ENCODE measurements at places on chromosomes 6 and 20. TPM values are rescaled to one million over a fixed set of nuclear protein-coding genes. Genes with fewer than 3 reads are reported as not detected.

The PGC gene
- total RNA-seq: not detected

The C6orf163 gene
- 1.3 TPM for total RNA-seq

The AHI1 gene
- 7.4 TPM for total RNA-seq

The OPN5 gene
- not detected for total RNA-seq

The BEND6 gene
- total RNA-seq: 0.59 TPM

The CYP39A1 gene
- total RNA-seq: 0.56 TPM

The RIPOR3 gene
- total RNA-seq: not detected

The PROCR gene
- 45.2 TPM for total RNA-seq

The MCHR2 gene
- total RNA-seq: 0.16 TPM

The SPDEF gene
- total RNA-seq: not detected

- no peak for DNase-seq
These were observed 60.3 kb downstream of the FOXC1 start for GRCh38 chr6:1669996-1670395.

DNA sequence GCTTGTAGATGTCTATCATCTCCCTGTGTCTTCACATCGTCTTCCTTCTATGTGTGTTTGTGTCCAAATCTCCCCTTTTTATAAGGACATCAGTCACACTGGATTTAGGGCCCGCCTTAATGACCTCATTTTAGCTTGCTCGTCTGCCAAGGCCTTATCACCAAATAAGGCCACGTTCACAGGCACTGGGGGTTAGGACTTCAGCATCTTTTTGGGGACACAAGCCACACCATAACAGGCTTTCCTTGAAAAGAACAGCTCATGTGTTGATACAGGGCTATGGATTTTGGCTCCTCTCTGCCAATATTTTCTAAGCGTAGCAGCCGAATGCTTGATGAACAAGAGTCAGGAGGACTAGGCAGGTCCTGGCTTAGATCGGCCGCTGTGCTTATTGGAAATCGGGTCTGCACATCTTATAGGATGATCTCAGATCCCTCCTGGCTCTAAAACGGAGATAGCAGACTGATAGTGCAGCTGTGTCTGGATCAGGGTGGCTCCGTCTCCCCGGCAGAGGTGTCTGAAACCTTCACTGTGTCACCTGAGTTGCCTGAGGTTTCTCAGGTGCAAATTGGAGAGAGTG, 16.2 kb upstream of the TMEM181 start:
- no peak for DNase-seq

- no peak for DNase-seq
These were observed 201.3 kb downstream of the ESR1 start for GRCh38 chr6:152008779-152009178.

GRCh38 chr20:642398-643174, 10.4 kb downstream of the SRXN1 start:
- DNase-seq: no peak

DNA sequence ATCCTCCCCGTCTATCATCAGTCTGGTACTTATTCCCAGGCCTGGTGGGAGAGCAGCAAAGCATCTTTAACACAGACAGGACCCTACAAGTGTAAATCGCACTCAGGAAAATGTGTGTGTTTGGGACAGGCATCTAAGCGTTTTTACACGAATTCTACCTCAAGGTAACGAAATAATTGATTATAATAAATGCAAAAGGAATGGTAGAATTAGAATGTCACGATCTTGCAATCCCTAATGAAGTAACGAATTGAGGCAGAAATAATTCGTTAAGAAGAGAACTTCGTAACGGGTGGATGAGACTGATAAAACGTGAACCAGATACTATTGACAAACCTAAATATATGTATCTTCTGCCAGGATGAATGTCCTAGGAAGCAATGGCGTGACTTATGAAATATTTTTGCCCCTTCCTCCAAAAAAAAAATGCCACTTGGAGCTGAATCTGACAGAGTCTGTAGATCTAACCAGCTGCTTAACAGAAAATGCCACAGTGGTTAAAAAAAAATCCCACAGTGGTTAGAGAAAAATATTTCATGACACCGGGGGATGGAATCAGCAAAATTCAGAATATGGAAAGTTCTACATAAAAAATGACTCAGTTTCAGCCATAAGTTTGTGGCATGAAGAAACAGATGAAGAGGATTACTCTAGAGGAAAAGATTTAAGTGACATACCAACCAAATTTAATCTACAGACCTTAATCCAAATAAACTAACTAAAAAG, 68.7 kb downstream of the F13A1 start:
- DNase-seq: no peak

GRCh38 chr20:57261457-57262251, 4.8 kb downstream of the BMP7 start:
- DNase-seq: no peak

- DNase-seq: no peak
These were observed 125.9 kb downstream of the EDN1 start for GRCh38 chr6:12415980-12416598.

- no peak for DNase-seq
These were observed 121.8 kb upstream of the HDGFL1 start for GRCh38 chr6:22447249-22448196.

GRCh38 chr6:105991561-105992314, 94.4 kb upstream of the PRDM1 start:
- DNase-seq: no peak

DNA sequence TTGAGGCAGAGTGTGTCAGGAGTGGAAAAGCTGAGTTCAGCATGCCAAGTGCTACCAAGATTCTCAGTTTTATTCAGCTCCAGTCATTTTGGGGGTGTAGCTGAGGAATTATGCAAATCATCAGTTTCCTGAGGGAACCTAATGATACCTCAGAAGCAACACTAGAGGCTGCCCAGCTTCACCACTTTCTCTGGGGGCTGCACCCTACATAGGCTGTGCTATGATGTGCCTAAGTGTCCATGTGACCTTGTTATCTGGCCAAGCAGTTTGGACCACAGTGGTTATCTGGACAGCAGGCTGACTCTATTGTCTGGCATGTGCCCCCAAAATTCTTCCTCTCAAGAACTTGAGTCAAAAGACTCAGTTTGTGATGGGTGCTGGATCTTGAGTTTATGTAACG, 374.6 kb upstream of the SYNCRIP start:
- DNase-seq: no peak

DNA sequence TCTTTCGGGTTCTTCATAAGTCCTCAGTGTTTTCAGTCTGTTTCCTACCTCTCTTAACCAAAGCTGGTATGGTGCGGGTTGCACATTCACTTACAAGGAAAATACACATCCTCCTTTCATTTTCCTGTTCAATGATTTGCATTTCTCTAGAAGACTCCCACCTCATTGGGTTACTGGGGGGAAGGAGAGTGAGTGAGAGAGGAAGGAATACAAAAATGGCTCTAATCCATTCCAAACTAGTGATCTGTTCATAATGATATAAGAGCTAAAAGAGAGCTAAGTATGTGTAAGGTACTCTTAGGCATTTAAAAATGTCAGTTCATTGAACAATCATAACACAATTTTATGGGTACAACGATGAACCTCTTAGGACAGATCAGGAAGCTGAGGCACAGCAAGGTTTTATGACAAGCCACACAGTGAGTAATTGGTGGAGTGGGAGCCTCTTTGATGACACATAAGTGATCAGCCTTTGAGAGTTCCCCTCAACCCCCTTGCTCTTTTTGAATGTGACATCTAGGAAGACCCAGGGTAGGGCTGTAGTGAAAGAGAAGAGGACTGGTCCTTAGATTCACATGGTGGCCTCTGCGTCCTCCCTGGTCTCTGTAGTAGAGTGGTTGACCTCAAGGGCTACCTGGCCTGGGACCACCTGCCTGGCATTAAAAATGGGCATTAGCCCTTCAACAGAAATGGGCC, 328.4 kb upstream of the SOX4 start:
- DNase-seq: no peak

DNA sequence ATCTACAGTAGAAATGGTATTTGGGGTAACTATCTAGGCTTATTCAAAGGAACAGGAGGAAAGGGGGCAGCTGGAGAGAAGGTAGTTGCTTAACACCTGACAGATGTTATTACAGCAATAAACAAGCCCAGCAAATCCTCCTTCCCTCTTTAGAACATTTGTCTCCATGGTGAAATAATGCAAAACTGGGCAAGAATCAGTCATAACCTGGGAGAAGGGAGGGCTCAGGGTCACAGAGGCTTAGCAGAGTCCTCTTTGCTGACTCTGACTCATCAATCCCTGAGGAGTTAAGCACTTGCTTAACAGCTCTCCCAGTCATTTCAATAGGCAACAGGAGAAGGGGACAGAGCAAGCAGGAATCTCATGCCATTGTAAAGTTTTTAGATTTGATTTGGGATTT, 230.3 kb downstream of the IBTK start:
- DNase-seq: peak; percentile 56

- DNase-seq: no peak
These were observed 8.6 kb downstream of the MAN1A1 start for GRCh38 chr6:119340796-119341487.

- DNase-seq: peak; percentile 83
These were observed 171.4 kb upstream of the ZNF337 start for GRCh38 chr20:25867776-25868649.

GRCh38 chr6:132253211-132253610, 148.1 kb downstream of the MOXD1 start:
- no peak for DNase-seq

- no peak for DNase-seq
These were observed 106.3 kb upstream of the RIPOR2 start for GRCh38 chr6:25042036-25042521.

DNA sequence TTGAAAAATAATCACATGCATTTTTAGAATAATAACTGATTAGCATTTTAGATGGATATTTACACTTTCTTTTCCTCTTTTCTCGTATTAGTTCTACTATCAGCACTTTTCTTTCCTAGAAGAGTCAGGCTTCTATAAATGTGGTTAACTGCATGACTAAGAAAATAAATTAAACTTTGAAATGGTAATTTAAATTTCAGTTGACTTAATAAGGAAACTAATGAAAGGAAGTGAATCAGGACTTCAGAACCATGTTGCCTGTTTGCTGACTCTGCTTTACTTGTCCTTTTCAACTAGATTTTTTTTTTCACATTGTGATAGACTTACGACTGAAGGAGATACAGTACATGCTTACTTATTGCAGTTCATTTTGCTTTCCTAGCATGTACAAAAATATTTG, 1258.2 kb upstream of the EYS start:
- no peak for DNase-seq

- no peak for DNase-seq
These were observed 40.0 kb upstream of the FANCE start for GRCh38 chr6:35412102-35412501.

DNA sequence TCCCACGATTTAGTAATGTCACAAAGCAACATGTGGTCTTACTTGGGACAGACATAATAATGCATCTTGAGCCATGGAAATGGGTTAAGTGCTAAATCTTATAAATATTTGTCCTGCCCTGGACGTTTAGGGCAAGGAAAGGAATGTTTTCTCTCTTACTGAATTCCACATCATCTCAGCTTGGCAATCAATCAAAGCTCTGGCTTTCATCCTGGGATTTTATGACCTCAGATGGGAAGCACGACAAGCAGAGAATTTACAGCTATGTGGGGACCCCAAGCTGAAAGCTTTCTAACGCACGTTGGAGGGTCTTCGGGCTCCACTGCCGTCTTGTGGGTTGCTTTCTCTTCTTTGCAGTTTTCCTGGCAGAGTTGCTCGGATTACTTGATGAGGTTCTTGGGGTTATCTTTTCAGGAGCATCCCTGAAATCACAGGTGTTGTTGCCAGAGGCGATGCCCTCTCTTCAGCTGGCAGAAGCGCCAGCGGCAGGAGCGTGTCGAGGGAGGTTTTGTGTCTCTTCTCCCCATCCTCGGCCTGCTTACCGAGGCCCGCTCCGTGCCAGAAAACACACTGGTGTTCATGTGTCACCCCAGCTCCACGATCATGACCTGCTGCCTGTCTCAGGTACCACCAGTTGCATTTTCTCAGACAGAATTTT, 73.4 kb upstream of the FRMD1 start:
- no peak for DNase-seq

- DNase-seq: no peak
These were observed 151.2 kb upstream of the BMP5 start for GRCh38 chr6:56026455-56027180.

DNA sequence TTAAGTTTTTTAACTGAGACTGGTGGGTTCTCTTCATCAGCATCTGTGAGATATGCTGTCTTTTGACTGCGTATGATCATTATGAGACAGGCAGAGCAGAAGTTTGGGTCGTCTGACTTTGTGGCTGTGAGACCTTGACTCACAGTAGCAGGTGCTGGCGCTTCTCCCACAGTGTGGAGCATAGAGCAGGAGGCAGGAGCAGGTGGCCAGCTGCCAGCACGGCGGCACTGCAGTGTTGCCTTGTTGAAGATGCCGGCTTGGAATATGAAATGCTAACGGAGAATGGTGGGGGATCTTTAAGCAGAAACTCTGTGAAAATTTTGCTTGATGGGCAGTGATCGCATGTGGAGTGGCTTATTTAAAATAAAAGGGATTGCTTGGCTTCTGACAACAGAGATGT, 105.0 kb downstream of the TIAM2 start:
- no peak for DNase-seq

Data from SK-MEL-5 (cell line).